ENCODE measurements at places on chromosomes 3 and 15.
A peak's percentile ranks its signal among the peaks of the same experiment; 100 is the strongest.

DNA sequence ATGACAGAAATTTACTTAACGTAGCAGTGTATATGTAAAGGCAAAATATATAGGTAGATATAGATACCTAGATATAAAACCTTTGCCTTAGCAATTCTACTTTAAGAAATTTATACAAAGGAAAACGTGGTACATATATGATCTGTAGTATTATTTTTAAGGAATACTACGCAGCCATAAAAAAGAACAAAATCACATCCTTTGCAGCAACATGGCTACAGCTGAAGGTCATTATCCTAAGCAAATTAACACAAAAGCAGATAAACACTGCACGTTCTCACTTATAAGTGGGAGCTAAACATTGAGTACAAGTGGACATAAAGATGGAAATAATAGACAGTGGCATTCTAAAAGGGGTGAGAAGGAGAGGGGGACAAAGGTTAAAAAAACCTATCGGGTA lies 14.8 kb upstream of the LIPC start:
- no peak for DNase-seq

- no peak for DNase-seq
Measured at GRCh38 chr15:62639906-62640605, 402.5 kb upstream of the TPM1 start.

GRCh38 chr15:70869346-70869745 lies 15.4 kb upstream of the LARP6 start:
- DNase-seq: no peak

- DNase-seq: no peak
Measured at GRCh38 chr15:38257676-38258075, 5.0 kb downstream of the SPRED1 start.

DNA sequence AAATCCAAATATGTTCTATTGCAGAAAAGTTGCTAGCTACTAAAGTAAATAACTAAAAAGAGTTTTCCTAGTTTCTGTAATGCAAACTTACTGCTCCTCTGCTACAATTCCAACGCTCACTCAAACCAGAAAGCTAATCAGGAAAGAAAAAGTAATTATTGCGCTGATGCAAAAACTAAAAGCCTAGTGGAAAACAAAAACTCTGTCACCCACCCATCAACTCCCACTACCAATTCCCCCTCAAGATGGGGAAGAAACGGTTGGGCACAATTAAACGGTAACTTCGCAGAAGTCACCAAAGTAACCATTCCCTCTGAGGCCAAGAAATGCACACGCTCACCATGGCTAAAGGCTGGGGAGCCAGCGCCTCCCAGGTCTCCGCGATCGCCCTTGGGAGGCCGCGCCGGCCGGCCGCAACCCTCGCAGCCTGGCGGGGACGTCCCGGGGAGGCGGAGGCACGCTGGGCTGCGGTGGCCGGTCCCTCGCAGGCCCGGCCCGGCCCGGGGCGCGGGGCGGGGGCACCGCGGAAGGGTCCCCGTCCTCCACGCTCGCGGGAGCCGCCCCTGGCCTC lies 684 bp downstream of the SLTM start:
- DNase-seq: peak; percentile 39

- DNase-seq: no peak
Measured at GRCh38 chr3:79314962-79315361, 452.8 kb downstream of the ROBO1 start.

DNA sequence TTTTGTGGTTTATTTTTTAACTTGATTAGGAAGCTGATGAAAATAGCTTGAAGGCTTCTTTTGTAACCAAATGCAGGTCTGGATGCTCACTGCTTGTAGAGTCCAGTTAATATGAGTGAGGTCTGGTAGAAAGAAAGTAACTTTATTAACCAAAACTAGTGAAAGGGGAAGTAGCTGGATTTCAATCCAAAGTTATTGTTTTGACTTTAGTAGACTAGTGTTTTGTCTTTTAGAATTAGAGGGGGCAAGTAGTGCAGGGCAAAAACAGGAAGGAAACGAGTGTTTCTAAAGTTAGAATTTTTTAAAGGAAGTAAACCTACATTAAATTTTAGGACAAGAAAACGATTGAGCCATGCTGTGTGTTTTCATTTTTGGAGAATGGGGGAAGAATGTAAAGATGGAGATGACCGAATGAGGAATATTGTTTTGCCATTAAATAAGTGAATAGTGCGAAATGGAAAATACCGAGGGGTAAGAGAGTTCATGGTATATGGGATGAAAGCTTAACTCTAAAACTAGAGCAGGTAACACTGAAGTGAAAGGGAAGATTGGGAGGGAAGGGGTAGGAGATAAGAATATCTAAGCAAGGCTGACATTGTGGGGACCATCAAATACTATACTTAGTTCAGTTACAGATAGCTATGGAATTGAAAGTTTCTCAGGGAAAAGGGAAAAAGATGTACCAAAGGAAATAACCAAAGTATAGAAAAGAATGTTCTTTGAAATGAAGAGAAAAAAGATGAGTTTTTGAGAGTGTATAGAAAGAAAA lies 40.0 kb downstream of the USP3 start:
- no peak for DNase-seq

DNA sequence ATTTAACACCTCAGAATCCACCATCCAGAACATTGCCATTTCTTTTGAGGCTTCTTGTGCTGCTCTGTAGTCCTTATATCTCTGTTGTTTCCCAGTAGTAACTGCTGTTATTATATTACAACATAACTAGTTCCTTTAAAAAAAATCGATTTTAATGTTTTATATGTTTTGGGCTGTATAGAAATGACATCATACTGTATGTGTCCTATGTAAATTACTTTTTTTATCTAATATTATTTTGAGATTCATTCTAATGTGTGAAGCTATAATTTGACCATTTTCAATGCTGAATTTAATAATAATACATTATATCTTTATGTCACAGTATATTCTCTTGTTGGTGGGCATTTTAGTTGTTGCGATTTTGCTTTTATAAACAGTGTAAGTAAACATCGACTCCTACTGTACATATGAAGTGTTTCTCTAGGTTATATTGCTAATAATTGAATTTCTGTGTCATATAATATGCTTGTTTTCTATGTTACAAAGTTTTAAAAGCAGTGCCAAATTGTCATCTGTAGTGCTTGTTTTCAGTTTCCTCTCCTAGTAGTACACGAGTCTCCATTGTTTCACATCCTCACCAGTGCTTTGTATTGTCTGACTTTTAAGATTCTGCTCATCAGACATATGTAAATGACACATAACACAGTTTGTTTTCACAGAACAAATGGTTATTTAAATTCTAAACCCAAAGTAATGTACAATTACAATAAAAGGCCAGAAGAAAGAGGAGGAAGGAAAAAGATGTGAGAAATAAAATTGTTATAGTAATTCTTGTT lies 172.0 kb upstream of the LRRFIP2 start:
- DNase-seq: no peak

DNA sequence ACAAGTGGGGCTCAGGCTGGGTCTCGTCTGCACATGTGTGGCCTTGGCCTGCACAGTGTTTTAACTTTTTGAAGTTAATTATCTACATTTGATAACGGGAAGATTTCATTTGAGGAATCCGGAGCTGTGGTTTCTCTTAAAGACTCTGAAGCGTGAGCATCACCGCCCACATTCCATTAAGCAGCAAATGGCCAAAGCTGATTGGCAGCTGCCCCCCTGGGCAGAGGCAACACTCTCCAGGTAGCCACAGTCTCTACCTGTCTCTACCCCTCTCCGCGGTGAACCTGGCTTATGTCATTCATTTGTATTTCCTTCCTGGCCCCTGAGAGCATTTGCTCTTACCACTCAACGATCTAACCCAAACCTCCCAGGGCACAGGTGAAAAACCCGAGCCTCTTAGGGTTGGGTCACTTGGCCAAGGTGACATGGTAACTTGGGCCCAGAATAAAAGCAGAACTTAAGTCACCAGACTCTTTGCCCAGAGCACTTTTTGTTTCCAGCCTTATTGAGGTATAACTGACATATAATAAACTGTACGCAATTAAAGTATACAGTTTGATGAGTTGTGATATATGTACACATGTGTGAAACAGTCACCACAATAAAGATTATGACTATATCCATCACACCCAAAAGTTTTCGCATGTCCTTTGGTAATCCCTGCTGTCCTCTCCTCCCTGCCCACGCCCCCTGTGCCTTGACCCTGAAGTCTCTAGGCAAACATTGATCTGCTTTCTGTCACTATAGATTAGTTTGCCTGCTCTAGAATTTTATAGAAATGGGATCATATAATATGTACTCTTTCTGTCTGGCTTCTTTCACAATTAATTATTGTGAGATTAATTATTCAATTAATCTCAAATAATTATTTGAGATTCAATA lies 245.7 kb upstream of the HES1 start:
- DNase-seq: no peak

GRCh38 chr15:66883284-66883911 lies 181.4 kb downstream of the SMAD6 start:
- peak; percentile 100 for DNase-seq

GRCh38 chr3:104273046-104273649 lies 1093.6 kb upstream of the ALCAM start:
- peak; percentile 32 for DNase-seq

DNA sequence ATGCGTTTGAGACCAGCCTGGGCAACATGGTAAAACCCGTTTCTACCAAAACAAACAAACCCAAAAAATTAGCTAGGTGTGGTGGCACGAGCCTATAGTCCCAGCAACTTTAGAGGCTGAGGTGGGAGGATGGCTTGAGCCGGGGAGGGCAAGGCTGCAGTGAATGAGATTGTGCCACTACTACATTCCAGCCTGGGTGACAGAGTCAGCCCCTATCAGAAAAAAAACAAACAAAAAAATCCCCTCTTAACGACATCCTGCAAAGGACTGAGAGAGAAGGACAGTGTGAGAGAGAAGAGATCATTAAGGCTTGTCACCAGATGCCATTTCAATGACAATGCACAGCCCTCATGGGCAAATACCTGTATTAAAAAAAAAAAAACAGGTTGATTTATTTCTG lies 266.7 kb upstream of the ATP10A start:
- no peak for DNase-seq

DNA sequence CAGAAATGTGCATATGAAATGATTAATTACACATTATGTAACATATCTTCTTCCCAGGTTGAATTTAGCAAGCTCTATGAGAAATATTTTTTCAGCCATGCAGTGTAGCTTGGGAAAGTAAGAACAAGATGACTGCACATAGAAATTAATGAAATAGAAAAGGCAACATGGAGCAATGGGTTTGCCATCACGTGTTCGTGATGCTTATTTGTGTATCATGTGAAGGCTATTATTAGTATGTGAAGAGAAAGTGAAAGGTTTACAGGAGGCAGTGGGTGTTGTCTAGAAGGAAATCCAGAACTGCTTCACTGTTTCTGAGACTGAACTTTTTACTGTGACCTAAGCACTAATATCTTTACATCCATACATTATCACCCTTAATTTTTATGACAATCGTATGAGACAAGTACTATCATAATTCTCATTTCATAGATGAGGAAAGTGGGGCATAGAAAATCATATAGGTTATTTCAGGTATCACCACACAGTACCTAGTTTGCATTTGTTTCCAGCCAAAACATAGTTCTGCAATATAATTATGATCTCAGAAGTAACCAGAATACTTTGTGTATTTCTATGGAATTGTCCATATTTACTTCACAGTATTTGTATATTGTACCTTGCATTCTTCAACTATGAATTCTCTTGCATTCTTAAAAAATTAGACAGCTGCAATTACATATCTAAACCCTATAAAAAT lies 14.9 kb downstream of the SERPINI1 start:
- no peak for DNase-seq

DNA sequence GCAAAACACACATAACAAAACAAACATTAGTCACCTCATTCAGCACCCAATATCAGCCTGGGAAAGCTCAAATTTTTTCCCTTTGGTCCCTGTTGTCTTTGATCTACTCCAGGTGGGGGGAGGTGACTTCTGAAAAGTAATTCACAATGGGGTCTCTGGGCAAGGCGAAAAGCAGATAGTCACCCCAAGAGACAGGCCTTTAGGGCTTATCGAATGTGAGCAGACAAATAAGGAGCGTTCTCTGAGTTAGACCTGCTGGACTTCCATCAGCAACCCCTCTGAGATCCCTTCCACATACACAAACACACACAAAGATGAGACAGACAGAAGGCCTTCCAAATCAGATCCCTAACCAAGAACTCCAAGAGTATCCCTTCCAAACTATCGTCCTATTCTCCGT lies 171.0 kb upstream of the SMAD3 start:
- DNase-seq: no peak

DNA sequence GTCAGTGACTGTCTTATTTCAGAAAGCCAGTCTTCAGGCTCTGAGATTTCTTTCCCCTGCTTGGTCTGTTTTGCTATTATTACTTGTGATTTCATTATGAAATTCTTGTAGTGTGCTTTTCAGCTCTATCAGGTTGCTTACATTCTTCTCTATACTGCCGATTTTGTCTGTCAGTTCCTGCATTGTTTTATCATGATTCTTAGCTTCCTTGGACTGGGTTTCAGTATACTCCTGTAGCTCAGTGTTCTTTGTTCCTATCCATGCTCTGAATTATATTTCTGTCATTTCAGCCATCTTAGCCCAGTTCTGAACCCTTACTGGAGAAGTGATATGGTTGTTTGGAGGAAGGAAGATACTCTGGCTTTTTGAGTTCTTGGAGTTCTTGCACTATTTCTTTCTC lies 40.5 kb downstream of the CEP63 start:
- no peak for DNase-seq

DNA sequence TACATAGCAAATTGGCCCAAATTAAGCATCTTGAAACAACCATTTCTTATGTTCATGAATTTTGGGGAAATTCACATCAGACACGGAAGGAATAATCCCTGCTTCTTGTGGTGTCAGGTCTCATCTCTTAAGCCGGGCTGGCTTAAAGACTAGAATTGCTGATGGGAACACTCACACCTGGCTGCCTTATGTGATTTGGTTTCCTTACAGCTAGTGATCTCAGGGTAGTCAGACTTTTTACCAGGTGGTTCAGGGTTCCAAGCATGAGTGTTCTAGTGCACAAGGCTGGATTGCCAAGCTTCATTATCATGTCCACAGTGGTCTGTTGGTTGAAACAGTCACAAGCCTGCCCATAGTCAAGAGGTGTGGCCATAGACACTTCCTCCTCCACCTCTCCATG lies 20.3 kb upstream of the CCNL1 start:
- no peak for DNase-seq

DNA sequence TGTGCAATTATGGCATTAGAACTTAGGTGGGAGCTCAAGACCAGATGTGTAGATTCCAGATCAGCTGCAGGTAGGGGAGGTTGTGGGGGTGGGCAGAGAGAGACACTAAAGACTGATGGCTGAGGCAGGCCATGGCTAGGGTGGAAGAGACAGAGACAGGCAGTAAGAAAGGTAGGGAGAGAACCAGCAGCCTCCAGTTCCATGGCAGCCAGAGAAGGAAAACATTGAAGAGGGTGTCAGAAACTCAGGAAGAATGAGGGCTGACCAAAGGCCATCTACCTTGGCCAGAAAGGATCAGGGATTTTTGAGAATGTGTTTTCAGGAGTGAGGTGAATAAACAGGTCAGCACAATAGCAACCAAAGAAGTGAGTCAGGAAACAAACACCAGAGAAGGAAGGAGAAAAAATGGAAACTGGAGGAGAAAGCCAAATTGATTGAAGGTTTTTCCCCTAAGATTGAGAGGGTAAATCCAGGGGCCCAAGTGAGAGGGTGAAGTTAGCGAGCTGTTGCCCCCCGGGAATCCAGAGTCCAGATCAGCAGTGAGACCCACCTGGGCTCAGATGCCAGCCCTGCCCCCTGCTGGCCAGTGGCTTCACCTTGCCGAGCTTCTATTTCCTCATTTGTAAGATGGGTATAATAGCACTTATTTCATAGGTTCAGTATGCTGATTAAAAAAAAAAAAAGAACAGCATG lies 41.0 kb downstream of the ABHD2 start:
- DNase-seq: peak; percentile 48

All from fibroblast of lung (primary cell).